ENCODE measurements at places on chromosomes 6 and 20.

DNA sequence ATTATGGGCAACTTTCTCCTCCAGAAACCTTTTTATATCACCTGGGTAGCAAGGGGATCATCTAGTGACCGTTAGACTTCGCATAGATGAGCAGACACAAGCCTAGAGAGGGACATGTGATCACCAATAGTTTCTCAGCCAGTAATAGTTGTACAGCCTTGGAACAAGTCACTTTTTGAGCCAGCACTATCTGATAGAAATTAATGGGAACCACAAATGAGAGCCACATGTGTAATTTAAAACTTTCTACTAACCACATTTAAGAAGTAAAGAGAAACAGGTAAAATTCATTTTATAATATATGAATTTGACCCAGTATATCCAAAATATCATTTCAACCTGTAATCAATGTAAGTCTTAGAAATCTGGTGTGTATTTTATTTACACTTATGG, 592 bp upstream of the CTNNBL1 start:
- DNase-seq, result no peak

DNA sequence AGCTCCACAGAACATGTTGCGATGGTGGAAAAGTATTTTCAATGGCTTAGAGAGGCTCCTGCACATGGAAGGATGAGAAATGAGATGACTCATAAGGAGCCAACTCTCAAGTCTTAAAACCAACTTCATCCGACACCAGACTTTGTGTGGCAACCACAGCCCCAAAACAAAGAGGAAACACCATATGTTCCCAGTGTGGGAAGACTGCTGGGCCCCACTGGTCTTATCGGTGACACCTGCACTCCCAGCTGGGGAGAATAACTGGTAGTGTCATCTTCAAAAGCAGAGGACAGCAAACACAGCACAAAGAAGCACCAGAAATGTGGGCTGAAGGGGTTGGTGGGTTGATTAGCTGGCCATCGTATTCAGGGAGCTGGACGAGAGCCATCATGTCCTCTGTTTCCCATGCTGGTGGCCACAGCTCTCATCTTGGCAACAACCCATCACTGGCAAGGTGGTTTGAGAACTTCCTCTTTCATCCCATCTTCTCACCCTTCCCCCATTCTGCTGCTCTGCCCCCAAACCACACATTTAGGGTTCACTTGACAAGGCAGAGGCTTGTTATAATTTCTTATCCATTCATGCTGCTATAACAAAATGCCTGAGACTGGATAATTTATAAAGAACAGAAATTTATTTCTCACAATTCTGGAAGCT, 46.0 kb upstream of the TASP1 start:
- no peak for DNase-seq

DNA sequence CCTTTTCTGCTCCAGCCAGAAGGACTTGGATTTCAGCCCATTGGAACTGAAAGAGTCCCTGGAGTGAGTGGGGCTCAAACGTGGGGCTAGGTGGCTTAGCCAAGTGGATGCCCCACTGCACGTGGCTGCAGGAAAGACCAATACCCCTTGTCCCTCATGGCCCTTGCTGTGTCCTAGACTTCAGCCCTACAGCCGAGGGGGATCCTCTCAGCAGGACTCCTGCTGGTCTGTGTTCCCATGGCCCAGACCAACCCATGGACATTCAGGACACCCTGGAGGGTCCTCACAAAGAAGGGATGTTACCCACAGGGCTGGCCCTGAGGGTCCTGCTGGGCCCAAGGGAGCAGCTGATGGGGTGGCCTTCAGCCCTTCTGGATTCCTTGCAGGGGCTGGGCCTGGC, 30.0 kb upstream of the PHACTR3 start:
- DNase-seq, result no peak

- no peak for DNase-seq
Observed at GRCh38 chr20:32842688-32843524, 15.8 kb upstream of the EFCAB8 start.

DNA sequence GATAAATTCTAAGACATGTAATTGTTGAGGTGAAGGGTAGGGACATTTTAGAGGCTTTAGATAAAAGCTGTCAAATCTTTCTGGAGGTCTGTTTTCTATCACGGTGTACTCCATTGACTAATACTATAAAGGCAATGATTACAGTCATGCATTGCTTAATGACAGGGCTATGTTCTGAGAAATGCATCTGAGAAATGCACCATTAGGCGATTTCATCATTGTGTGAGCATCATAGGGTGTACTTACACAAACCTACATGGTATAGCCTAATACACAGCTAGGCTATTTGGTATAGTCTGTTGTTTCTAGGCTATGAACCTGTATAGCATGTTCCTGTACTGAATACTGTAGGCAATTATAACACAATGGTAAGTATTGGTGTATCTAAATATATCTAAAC, 71.3 kb upstream of the FYN start:
- no peak for DNase-seq

GRCh38 chr20:20459726-20460125, 91.8 kb downstream of the INSM1 start:
- no peak for DNase-seq
